ENCODE measurements at places on chromosomes 12 and 14.

- no peak overlapping the region for H3K4me3 ChIP-seq
- no peak for DNase-seq
- no peaks in the 10 kb centered on the region for H3K4me1 ChIP-seq
- H3K27me3 ChIP-seq, result no peaks in the 10 kb centered on the region
These were observed 868 bp downstream of the CATSPERB start for GRCh38 chr14:91731018-91731417.

DNA sequence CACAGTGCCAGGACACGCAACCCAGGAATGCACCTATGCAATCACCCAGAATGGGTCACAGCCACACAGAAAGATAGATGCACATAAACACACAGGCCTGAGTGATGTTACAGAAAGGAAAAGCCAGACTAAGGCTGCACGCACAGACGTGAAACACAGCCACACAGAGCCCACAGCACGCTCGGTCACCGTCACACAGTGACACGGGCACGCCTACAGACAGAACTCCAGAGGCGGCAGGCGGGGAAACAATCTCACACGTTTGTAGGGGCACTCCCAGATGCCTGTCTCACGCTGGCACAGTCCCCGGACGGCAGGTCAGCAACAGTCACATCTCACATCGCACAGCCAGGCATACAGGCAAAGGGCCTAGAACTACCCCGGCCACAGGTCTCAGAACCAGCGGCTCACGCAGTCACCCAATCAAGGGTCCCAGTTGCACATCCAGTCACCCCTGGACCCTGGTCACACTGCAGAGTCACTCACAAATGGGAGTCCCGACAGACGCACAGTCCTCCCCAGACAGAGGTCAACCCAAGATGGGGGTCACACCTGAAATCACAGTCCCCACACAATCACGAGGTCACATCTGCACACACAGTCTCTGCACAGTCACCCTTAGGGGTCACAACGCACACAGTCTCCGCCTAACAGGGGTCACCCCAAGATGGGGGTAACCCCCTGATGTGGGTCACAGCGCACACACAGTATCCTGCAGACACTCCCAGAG, 790 bp downstream of the SSH1 start:
- H3K4me1 ChIP-seq, result peaks cover 3% of the 10 kb centered on the region
- peak overlapping the region; percentile 38 for H3K27ac ChIP-seq
- H3K4me3 ChIP-seq, result peak overlapping the region; percentile 51
- peaks cover 2% of the 10 kb centered on the region for H3K27me3 ChIP-seq

- no peaks in the 10 kb centered on the region for H3K4me1 ChIP-seq
- H3K36me3 ChIP-seq, result peaks cover 28% of the 10 kb centered on the region
- H3K4me3 ChIP-seq, result no peak overlapping the region
- no peak for DNase-seq
- H3K27ac ChIP-seq, result no peak overlapping the region
These were observed 57.8 kb downstream of the ATG14 start for GRCh38 chr14:55353686-55354467.

DNA sequence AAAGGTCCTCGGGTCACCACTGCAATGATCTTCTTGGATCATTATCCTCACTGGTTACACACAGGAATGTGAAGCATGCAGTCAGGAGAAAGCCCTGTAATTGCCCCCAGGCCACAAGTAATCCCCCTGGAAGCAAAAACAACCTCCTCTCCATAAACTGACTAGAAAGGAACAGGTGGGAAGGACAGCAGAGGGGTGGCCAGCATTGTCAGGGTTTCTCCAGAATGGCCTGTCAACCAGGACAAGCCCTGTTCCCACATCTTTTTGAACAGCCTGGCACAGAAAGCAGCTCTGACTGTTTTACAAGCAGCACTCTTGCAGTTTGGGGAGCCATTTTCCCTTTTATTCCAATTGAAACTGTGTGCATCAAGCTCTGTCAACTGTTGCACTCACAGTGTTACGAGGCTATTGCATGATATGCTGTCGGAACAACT, 36.1 kb downstream of the TMCC3 start:
- no peaks in the 10 kb centered on the region for H3K4me1 ChIP-seq
- H3K4me3 ChIP-seq, result no peak overlapping the region
- no peaks in the 10 kb centered on the region for H3K27me3 ChIP-seq
- H3K36me3 ChIP-seq, result no peaks in the 10 kb centered on the region

GRCh38 chr14:59268011-59268410, 79.5 kb downstream of the DAAM1 start:
- no peaks in the 10 kb centered on the region for H3K36me3 ChIP-seq
- no peak overlapping the region for H3K27ac ChIP-seq
- DNase-seq, result no peak
- no peaks in the 10 kb centered on the region for H3K27me3 ChIP-seq
- no peaks in the 10 kb centered on the region for H3K4me1 ChIP-seq
- no peak overlapping the region for H3K4me3 ChIP-seq

- H3K27ac ChIP-seq, result peak overlapping the region; percentile 68
- H3K4me3 ChIP-seq, result no peak overlapping the region
- no peaks in the 10 kb centered on the region for H3K27me3 ChIP-seq
- no peak for DNase-seq
- peaks cover 14% of the 10 kb centered on the region for H3K4me1 ChIP-seq
- H3K36me3 ChIP-seq, result no peaks in the 10 kb centered on the region
These were observed 278.8 kb downstream of the ZFP36L1 start for GRCh38 chr14:68513838-68514607.

DNA sequence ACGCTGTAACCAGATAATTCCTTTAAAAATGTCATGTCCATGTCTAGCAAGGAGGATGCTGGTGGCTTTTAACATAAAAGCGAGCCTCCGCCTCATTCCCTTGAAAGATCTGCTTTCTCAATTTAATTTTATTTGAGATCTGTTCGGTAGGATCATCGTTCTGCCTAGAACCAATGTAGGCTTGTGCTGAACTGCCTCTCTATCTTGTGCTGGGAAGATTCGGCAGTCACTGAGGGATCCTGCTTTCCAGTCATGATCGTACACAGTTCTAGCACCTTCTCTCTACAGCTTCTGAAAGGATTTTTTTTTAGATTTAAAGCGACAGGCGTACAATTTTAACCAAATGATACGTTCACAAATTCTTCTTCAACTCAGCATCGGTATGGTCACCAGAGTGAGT, 54.3 kb downstream of the PEBP1 start:
- no peaks in the 10 kb centered on the region for H3K4me1 ChIP-seq
- H3K27ac ChIP-seq, result no peak overlapping the region
- DNase-seq, result no peak

DNA sequence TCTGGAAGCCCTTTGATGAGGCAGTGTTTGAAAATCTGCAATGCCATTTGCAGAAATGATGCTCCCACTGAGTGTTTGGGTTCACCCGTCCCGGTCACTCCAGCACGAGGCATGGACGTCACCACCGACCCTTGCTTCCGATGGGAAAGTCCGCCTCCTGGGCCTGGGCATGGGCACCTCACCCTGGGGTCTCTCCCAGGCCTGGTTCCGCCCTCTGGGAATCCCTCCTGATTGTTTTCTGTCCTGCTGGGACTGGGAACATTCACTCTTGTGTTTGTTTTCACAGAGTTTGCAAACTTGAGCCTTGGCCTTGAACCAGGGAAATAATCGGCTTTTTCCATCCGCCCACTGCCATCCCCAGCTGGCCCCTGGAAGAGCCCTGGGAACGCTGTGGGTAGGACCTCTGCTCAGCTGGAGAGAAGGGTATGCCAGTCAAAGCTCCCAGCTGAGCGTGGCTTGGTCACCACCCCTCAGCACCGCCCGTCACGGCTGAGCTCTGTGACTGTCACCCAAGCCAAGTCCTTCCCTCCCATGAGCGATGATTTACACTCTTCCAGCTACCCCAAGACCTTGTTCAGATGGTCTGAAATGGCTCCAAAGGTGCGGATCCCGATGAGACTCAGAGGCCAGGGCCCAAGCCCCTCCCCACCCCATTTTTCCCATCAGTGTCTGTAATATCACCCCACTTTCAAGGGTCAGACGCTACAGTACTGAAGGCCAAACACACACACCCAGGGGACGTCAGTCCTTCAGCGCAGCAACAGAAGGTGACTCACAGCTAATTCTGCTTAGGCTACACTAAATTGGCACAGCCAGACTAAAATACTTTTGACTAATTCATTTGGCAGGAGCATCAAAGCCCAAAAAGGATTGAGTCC, 34.1 kb upstream of the FZD10 start:
- H3K27me3 ChIP-seq, result no peaks in the 10 kb centered on the region
- no peaks in the 10 kb centered on the region for H3K4me1 ChIP-seq

GRCh38 chr12:104263026-104263425, 40.5 kb upstream of the EID3 start:
- no peaks in the 10 kb centered on the region for H3K27me3 ChIP-seq
- no peak overlapping the region for H3K4me3 ChIP-seq
- H3K36me3 ChIP-seq, result no peaks in the 10 kb centered on the region
- DNase-seq, result no peak
- no peaks in the 10 kb centered on the region for H3K4me1 ChIP-seq

DNA sequence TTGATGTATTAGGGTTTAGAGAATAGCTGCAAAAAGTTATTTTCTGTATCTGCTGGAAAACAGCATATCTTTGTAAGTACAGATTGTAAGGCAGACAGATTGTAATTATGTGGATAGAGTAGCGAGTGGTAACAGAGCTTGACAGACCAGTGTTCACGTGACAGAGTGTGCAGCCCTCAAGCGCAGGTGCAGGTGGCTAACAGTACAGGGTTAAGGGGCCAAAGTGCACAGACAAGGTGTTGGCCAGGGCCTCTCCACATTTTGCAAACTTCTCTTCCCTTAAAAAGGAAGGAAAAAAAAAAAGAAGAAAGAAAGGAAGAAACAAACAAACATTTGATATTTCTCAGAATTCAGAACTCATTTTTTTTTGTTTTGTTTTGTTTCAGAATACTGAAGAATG, 25.2 kb upstream of the KLHL42 start:
- H3K4me1 ChIP-seq, result no peaks in the 10 kb centered on the region
- peaks cover 16% of the 10 kb centered on the region for H3K36me3 ChIP-seq
- H3K27ac ChIP-seq, result no peak overlapping the region
- no peaks in the 10 kb centered on the region for H3K27me3 ChIP-seq
- H3K4me3 ChIP-seq, result no peak overlapping the region

GRCh38 chr14:59360923-59361794, 104.0 kb downstream of the GPR135 start:
- DNase-seq, result no peak
- H3K36me3 ChIP-seq, result no peaks in the 10 kb centered on the region
- no peak overlapping the region for H3K4me3 ChIP-seq
- peaks cover 4% of the 10 kb centered on the region for H3K4me1 ChIP-seq
- H3K27ac ChIP-seq, result no peak overlapping the region

DNA sequence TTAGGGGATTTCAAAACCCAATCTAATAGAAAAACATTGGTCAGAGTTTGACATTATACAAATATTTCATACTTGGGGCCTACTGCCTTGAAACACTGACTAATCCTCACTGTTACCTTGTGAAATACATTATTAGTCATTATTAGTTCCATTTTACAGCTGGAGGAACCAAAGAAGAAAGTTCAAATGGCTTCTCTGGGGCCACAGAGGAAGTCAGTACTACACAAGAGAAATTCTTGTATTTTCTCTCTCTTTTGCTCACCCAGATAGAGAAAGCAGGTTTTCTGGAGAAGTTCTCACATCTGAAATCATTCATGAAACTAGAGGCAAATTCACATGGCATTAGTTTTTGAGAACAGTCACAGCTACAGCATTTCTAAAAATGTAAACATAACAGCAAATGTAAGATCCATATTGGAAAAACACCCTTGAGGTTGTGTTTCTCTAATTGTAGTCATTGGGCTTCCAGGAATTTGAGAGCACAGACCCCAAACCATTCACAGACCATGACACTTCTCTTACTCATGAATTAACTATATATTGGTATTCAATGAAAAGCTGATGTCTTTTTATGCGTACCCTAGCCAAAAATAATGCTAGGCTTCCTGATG, 83.0 kb downstream of the LLPH start:
- H3K27me3 ChIP-seq, result no peaks in the 10 kb centered on the region
- H3K36me3 ChIP-seq, result no peaks in the 10 kb centered on the region
- DNase-seq, result no peak
- no peak overlapping the region for H3K27ac ChIP-seq

GRCh38 chr14:95980402-95980801, 58.8 kb upstream of the C14orf132 start:
- H3K27me3 ChIP-seq, result peaks cover 14% of the 10 kb centered on the region
- no peak overlapping the region for H3K4me3 ChIP-seq
- no peaks in the 10 kb centered on the region for H3K4me1 ChIP-seq
- no peak for DNase-seq
- no peak overlapping the region for H3K27ac ChIP-seq

DNA sequence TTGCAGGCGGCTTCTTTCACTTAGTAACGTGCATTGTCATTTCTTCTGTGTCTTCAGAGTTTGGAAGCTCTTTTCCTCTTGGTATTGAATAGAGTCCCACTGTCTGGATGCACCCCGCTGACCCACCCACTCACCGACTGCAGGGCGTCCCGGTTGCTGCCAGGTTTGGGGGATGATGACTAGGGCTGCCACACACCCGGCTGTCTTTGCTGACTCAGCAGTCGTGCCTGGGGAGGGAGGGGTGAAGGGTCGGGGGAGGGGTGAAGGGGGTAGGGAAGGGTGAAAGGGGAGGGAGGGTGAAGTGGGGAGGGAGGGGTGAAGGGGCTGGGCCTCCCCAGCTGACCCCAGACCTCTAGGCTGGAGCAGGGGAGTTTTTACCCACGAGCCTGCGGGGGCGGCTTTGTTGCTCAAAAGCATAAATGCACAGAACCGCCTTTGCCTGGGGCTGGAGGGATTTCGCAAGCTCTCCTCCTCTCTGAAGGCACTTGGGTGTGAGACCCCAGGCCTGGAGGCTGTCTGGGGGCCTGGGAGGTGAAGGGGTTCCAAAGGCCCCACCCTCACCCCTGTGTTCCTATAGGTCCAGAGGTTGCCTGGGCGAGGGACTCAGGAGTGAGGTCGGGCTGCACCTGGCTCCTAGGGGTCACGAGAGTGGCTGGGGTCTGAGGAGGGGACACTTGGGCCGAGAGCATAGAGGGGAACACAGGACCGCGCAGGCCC, 31.3 kb upstream of the ULK1 start:
- H3K36me3 ChIP-seq, result no peaks in the 10 kb centered on the region
- DNase-seq, result no peak
- H3K4me3 ChIP-seq, result no peak overlapping the region
- H3K4me1 ChIP-seq, result no peaks in the 10 kb centered on the region
- H3K27ac ChIP-seq, result no peak overlapping the region

DNA sequence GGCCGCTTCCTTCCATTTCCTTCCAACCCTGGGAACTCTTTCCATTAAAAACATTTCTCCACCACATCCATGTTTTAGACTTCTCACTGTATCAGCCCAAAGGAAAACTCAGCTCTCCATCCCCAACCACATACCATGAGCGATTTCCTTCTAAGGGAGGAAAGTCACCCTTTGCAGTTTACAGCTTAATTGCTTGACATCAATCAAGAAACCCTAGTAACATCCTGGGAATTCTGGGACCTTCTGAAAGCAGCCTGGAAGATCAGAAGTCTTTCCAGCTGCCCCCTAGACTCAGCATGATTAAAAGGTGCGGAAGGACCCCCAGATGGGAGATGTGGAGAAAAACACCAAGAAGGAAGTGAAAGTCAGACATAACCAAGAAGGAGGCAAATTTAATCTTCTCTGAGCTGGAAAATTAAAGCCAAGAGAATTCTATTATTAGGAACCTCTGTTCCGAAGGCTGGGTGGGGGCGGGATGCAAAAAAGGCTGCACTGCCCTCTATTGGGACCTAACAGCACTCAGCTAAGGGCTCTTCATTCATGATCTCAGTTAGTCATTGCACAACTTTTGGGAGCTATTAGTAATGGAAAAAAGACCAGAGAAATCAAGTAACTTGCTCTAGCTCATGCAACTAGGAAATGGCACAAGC, 73.3 kb upstream of the PLXNC1 start:
- peak; percentile 31 for DNase-seq
- peaks cover 60% of the 10 kb centered on the region for H3K4me1 ChIP-seq
- no peaks in the 10 kb centered on the region for H3K36me3 ChIP-seq
- no peaks in the 10 kb centered on the region for H3K27me3 ChIP-seq

Measured in thymus (tissue), 14 donors.